ENCODE measurements at places on chromosomes 2 and 18.

- DNase-seq, result no peak
These were observed 172.1 kb downstream of the ANKRD44 start for GRCh38 chr2:197138506-197138905.

GRCh38 chr18:49668574-49669275, 106.9 kb downstream of the LIPG start:
- DNase-seq, result no peak

- no peak for DNase-seq
These were observed 158.9 kb downstream of the BABAM2 start for GRCh38 chr2:28049416-28049815.

DNA sequence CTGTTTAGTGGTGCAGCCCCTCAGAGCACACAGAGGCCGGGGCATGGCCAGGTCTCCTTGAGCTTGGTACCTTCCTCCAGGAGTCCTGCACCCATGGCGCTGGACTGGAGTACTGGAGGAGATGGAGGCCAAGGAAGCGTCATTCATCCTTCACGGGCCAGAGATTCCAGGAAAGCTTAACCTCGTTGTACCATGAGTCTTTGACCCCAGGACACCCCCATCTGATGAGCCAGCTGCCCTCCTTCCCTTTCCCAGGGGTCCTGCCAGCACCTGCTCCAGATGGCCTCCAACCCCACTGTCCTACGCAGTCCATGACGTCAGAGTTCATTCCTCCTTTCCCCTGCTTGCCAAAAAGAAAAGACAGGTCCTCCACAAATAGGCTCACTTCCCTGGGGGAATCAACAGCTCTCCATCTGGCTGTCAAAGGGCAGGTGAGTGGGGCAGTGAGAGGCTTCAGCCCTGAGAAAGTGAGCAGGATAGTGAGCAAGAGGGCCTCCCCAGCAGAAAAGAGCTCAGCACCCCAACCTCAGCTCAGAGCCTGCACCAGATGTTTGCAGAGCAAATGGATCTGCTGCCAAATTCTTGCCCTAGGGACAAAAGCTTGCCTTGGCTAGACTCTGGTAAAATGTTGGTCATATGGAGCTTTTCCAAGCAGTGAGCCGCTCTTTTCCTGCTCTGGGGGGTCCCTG, 4.5 kb upstream of the NPPC start:
- no peak for DNase-seq

GRCh38 chr2:56749152-56749752, 565.5 kb downstream of the CCDC85A start:
- DNase-seq, result no peak

- DNase-seq, result no peak
These were observed 334.8 kb downstream of the DYSF start for GRCh38 chr2:71788186-71788525.

DNA sequence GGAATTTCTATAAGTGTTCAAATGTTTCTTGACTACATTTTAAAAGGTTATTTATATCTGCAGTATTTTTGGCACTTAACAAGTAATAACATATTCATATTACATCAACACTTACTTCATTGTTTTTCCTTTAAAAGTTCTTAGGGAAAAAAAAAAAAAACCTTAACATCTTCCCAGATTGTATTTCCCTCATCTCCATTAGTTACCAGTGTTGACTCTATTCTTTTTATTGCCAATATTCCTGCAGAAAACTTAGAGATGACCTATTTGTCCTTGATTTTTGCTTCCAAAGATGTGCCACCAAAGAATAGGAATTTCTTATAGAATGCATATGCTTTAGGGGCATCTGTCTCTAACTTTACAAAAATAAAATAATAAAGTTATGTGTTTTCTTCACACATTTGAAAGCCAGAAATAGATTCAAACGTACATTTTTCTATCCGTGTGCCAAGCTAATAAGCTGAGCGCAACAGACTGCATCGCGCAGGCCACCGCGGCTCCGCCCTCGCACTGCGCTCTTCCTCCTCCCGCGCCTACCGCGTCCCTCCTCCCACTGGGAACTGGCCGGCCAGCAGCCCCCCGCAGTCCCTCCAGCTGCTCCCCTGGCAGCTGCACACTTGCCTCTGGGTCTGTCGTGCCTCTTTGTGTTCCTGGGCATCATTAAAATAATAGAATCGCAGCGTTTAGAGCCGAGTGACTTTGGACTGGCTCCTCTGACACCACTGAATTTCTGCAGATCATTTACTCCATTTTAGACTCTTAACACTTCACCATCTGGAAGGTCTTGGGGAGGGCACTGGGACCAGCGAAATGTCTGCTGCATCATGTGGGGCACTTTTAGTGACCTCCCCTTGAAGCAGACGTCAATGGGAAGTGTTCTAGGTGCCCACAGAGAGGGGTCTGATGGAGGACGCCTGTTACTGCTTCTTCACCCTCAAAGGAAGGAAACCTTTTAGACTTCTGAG, 21.2 kb upstream of the NAB1 start:
- no peak for DNase-seq

DNA sequence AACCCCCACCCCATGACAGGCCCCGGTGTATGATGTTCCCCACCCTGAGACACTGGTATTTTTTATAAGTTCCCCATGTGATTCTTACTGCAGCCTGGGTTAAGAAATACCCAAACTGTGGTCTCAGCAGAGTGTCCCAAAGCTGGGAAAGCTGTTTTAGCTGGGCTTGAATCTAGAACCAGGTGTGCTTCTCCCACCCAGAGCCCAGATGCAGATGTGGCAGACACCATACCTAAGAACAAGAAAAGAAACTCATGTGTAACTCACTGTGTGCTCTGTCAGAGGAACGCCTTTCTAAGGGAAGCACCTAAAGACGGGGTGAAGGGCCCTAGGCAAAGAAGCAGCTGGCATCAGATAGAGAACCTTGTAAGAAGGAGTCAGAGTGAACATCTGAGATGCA, 23.9 kb downstream of the DOK1 start:
- no peak for DNase-seq

DNA sequence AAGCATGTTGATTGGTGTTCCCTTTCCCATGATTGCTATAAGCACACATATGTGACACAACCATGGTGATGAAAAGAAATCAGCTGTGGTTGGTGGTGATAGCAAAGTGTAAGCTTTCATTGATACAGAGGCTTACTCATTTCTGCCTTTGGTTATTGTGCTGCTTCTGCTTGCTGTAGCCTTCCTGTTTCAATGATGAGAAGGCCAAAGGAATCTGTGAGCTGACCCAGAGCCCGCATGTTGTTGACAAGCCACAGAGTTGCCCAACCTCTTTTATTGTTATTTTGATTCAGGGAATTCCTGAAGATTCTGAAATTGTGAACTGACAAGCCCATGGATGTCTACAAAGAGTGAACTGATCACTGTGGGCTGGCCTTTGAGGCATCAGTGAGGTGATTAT, 164.4 kb downstream of the TMEFF2 start:
- no peak for DNase-seq

DNA sequence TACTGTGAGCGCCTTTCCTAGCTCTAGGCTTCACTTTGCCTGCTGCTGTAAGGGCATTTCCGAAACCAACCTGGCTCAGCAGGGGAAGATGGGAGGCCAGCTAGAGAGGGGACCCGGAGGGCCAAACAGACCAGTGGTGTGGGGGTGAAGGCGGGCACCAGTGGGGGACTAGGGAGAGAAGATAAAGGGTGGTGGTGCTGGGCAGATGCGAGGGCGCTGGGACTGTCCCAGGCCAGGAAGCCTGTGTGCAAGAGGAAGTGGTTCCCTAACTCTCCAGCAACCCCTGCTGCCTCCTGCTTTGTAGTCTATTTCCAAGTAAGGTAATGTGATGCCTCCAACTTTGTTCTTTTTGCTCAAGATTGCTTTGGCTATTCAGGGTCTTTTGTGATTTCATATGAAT, 73.1 kb downstream of the DNAH7 start:
- no peak for DNase-seq

DNA sequence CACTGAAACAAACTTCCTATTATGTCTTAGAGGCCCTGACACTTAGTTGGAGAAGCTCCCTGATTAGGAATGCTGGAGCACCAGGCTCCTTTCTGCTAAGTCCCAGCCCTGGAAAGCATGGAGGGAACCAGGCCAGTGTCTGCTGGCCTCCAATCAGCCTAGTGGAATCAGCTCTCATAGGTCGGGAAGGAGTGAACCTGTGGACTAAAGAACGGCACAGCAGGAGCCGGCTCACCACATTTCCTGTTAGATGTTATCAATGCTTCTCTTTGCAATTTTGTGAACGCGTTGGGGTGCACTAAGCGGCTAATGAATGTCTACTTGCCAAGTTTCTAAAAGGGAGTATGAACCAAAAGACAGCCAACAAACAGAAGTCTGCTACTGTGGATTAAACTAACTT, 296.6 kb downstream of the NAPG start:
- no peak for DNase-seq

DNA sequence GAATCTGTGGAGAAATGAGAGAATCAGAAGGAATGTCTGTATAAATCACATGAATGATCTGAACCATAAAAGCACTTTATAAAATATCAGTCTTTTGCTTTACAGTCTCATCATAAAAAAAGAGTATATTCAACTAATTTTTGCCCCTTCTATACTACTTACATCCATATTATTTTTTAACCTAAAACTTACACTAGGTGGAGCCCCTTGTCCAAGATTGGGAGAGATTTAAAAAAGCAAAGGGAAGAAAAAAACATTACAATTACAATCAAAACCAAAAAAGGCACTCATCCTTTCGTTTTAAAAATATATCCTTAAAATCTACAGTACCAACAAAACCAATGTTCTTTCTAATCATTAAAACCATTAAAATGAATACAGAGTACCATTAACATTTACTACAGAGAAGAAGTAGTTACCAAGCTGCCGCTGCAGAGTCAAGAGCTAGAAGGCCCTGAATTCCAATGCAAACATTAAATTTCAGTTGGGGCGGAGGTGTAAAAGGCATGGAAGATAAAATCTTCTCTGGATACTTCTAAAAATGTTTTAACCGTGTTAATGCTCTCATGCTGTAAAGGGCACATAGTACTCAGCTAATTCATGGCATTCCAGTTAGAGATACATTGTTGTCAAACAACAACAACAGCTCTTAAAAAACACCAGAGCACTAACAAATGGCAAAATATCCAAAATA, 56.7 kb upstream of the EPB41L3 start:
- DNase-seq, result no peak

GRCh38 chr2:218852911-218853667, 6.5 kb upstream of the WNT6 start:
- DNase-seq, result peak; percentile 56

GRCh38 chr18:52190631-52191030, 149.4 kb upstream of the DCC start:
- DNase-seq, result no peak

DNA sequence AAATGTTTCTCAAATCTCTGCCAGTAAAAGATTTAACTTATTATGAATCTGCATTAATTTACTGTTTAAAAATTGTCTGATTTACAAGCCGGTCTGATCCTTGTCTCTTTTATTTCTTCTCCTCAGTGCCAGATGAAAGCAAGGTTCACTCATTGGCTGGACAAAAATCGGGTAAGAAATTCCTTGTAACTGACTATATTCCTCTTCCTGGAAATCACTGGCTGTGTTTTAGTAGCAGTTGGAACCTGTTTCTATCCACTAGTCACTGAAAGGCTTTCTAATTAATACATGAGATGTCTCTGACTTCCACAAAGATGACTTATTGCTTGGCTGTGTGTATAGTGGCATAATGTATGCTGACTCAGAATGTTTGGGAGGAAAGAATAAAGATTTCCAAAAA, 436.6 kb upstream of the NRP2 start:
- no peak for DNase-seq

DNA sequence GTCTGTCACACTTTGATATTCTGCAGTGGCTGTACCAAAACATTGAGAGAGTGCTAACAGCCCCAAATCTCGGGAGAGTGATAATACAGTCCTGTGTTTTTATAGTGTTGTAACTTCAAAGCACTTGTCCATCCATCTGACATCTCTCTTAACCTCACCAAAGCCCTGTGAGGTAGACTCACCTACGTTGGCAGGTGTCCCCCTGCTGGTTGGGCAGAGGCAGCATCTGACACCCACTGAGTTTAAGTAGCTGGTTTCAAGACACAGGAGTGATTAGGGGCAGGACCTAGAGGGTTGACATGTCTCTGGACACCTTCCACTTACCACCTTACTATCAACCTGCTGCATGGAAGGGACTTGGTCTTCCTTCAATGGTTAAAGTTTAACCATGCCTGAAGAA, 22.9 kb downstream of the COLEC12 start:
- no peak for DNase-seq

- no peak for DNase-seq
These were observed 207.6 kb downstream of the MGAT5 start for GRCh38 chr2:134461511-134461910.

- no peak for DNase-seq
These were observed 48.2 kb downstream of the LIPG start for GRCh38 chr18:49610022-49610445.

DNA sequence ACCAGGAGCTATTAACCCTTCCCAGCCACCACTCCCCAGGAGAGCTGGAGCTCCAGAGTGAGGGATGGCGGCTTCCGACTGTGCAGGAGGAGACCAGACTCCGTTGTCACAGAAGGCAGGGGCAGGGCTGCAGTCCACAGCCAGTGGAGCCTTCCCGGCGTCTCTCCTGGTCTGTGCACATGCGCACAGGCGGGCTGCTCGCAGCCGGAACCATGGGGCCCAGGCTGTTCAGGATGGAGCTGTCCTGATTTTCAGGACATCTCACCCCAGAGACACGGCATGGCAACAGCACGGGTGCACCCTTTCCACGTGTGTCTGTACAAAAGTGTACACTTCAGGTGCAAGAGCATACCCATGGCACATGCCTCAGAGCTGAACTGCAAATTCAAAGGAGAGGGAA, 28.9 kb downstream of the EIPR1 start:
- DNase-seq, result no peak

- DNase-seq, result no peak
These were observed 45.1 kb upstream of the HDAC4 start for GRCh38 chr2:239445771-239446524.

- DNase-seq, result no peak
These were observed 32.2 kb upstream of the GMCL1 start for GRCh38 chr2:69797235-69797634.

- DNase-seq, result no peak
These were observed 67.3 kb upstream of the ST6GAL2 start for GRCh38 chr2:106953236-106953635.

DNA sequence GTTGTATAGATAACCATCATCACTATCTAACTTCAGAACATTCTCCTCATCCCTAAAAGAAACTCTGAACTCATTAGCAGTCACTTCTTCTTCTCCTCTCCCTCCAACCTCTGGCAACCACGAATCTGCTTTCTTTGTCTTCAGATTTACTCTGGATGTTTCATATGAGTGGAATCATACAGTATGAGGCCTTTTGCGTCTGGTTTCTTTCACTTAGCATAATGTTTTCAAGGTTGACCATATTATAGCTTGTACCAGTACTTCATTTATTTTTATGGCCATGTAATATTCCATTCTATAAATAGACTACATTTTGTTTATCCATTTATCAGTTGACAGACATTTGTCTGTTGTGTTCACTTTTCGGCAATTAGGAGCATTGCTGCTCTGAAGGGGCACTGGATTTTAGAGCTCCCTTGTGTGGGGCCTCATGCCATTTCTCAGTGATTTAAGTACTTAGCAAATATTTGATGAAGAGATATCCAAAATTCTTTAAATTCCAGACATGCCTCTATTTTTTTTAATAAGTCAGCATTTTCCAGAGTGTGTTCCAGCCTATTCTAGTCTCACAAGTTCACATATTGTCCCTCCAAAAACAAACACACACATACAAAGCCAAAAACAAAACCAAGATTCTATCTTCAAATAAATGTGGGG, 22.5 kb upstream of the MAP3K20 start:
- no peak for DNase-seq

All from stimulated activated CD4-positive, alpha-beta T cell treated with anti-CD3 and anti-CD28 coated beads, Interleukin-1b, Interleukin-23, amount 100 ng/mL, for 24 hours (primary cell).